DMS53 (cell line): ENCODE measurements at places on chromosomes 7 and 10.

- no peak for DNase-seq
Observed at GRCh38 chr7:14047709-14048399, 58.4 kb upstream of the ETV1 start.

DNA sequence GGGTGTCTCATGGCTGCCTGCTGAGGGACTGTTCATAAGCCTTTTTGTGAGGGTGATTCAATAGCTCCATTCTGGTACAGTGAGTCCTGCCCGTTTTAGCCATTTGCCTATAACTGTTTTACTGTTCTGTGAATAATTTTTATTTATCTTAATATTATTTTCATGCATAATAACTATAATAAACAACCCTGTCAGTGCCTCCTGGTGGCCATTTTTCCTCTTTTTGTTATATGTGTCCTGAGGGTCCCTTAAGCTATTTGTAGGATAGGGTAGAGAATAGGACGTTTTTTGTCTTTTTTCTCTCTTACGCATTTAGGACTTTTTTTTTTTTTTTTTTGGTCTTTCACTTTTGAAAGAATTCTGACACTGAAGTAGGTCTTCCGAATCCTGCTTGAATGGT is 2.9 kb downstream of the C1QL3 start:
- DNase-seq: no peak

DNA sequence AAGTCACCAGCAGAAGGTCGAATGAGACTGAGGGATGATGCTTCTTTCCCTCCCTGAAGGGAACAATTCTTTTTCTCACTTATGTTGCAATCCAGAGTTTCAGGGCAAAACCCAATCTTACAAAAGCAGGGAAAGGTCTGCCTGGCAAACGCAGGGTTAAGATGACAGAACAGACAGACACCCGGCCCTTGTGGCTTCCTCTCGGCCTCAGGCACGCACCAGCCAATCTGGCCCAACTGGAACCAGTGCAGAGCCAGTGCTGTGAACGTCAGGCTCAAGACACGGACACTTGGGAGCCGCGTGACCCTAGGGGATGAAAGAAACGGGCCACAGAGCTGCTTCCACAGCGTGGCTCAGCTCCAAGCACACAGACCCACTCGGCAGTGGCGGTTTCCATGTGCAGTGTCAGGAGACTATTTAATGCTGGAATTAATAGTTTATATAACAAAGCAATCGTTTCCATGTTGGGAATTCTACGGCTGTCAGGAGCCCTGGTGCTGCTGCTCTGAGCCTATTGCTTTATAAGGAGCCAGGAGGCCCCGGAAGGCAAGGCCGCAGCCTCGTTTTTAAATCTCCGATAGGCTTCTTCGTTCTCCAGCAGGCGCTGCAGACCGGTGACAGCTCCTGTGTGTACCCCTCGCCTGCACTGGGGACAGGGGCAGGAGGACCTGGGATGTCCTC is 198.4 kb downstream of the DIP2C start:
- no peak for DNase-seq

- no peak for DNase-seq
Observed at GRCh38 chr7:100446040-100446439, 9.7 kb upstream of the PPP1R35 start.

DNA sequence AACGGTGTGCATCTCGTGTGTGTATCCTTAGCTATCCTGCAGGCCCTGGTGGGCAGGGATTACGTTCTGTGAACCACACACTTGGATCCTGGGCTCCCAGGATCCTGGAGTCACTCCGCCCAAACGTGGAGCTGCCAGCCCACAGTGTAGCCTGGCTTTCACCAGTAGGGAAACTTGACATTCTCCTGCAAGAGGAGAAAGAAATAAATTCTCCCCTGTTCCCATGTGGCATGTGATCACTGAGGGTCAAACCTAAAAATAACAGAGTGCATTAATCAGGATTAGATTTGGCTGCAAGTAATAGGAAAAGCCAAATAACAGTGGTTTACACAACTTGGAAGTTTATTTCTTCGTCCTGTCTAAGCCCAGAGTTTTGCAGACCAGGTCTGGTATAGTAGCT is 32.3 kb downstream of the PALD1 start:
- DNase-seq: no peak

- DNase-seq: no peak
Observed at GRCh38 chr7:128003787-128004186, 27.4 kb downstream of the LRRC4 start.

- DNase-seq: peak; percentile 16
Observed at GRCh38 chr10:62726142-62726541, 78.4 kb upstream of the ADO start.

DNA sequence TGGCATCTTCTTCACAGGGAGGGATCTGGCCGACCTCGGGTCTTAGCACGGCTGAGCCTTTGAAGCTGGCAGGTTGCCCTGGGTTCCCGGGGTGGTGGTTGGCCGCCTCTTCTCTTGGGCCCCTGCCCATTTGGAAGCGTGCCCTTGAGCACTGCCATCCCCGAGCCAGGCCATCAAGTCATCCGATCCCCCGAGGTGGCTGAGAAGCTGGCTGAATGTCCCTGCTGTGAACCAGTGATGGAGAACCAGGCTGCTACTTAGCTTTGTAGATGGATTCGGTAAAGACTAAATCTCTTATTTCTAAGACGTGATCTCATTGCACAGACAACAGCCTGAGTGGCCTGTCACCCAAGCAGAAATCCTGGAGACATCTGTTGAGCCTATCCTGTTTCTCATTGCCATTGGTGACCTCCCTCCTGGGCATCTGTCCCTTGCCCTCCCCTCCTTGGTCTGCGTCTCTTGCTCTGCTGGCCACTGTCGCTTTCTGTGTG is 74.3 kb downstream of the GRK5 start:
- no peak for DNase-seq

GRCh38 chr10:99766302-99766681 is 16.1 kb upstream of the ABCC2 start:
- no peak for DNase-seq

- no peak for DNase-seq
Observed at GRCh38 chr10:132892004-132892403, 50.4 kb downstream of the CFAP46 start.

DNA sequence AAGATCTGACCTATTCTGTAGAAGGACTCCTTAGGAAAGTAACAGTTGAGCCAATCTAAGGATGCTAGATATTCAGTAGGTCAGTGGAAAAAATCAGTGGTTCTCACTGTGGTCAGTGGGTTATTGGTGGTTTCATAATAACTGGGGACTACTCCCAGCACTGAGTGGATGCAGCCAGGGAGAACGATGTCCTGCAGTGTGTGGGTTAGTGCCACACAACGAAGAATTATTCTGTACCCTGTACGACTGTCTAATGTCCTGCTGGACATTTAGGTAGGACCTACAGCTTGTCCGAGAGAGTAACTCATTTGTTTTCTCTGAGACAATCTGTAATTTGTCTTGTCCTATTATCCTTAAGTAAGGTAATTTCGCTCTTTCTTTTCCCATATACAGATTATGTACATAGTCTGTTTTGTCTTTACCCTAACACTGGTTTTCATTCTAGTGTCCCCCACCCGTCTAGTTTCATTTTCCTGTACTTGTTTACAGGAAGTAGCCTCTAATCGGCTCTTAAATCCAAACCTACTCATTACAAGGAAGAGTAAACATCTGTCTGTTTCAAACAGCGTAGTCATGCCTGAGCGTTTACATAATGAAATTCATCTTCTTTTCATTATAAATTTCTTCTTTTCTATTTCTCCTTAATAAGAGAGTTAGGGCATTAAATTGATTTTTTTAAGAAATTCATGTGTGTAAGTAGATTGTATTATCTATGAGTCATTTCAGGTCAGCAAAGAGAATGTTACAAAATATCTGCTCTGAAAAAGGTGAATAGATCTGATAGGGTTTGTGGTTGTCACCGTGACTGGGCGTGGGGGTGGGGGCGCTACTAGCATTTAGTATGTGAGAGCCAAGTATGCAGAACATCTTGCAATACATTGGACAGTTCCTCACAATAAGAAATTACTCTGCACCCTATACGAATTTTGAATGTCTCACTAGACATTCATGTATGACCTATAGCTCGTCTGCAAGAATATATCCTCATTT is 8.3 kb upstream of the ZC3HAV1L start:
- DNase-seq: peak; percentile 86

DNA sequence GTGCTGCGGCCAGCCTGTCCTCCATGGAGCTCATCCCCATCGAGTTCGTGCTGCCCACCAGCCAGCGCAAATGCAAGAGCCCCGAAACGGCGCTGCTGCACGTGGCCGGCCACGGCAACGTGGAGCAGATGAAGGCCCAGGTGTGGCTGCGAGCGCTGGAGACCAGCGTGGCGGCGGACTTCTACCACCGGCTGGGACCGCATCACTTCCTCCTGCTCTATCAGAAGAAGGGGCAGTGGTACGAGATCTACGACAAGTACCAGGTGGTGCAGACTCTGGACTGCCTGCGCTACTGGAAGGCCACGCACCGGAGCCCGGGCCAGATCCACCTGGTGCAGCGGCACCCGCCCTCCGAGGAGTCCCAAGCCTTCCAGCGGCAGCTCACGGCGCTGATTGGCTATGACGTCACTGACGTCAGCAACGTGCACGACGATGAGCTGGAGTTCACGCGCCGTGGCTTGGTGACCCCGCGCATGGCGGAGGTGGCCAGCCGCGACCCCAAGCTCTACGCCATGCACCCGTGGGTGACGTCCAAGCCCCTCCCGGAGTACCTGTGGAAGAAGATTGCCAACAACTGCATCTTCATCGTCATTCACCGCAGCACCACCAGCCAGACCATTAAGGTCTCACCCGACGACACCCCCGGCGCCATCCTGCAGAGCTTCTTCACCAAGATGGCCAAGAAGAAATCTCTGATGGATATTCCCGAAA is 2.7 kb downstream of the PIK3CG start:
- no peak for DNase-seq

DNA sequence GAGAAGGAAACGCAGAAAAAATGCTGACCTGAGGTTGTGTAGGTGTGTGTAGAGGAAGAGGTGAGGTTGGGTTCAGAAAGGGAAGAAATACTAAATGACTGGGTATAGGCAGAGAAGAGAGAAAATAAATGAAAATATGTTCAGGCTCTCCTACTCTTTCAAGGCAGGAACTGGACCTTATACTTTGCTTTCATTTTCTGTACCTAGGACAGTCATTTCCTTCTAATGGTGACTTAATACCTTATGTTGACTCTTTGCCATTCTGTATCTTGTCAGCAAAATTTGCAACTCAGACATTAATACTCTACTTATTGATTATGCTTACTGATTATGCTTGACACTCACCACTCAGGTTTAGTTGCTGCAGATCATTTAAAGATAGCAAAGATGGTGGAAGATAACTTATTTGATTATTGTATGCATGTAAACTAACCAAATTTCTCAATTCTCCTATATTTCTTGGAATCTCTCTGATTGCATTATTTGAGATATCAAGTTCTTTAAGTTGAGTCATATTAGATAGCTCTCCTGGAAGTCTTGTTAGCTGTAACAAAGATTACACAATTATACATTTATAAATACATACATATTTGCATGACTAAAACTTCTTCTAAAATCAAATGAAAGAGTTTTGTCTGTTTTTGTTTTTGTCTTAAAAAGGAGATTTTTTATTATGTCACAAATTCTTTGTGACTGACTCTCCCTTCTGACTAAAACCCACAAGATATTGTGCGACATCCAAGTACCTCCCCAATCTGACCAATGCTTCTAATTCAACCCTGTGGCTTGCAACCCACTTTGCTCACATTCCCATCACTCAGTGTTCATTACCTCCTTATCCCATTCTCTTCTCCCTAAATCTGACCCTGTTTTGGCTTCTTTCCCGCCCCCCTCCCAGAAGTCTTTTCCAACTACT is 20.0 kb downstream of the LRRD1 start:
- DNase-seq: no peak

- no peak for DNase-seq
Observed at GRCh38 chr7:134802762-134803161, 23.3 kb downstream of the CALD1 start.
